ENCODE measurements at places on chromosomes 6 and 20.

DNA sequence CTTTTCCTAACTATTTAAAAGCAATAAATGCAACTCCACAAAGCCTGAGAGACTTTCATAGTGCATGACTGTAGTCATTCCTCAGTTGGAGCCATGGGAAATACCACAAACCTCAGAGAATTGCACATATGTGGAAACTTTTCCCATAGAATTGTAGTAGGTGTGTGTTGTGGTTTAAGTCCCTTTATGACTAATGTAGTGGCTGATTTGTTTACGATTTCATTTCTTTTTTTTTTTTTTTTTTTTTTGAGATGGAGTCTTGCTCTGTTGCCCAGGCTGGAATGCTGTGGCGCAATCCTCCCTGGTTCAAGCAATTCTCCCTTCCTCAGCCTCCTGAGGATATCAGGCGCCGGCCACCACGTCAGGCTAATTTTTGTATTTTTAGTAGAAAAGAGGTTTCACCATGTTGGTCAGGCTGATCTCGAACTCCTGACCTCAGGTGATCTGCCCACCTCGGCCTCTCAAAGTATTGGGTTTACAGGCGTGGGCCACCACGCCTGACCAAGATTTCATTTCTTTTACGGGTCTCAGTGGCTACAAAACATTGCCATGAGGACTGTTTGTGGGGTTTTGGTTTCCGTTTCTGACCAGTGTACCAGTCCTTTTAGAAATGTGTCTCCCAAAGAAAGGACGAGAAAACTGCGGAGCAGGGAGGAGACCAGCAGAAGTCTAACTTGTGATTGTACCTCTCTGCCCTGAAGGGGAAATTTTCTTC is 212.1 kb upstream of the MARCKS start:
- no peak for DNase-seq

- no peak for DNase-seq
Observed at GRCh38 chr6:42269553-42269952, 51.9 kb upstream of the MRPS10 start.

- no peak for DNase-seq
Observed at GRCh38 chr6:46411456-46412197, 79.6 kb downstream of the RCAN2 start.

GRCh38 chr6:760982-761955 is 68.3 kb upstream of the EXOC2 start:
- no peak for DNase-seq

GRCh38 chr6:31666337-31666965 is 571 bp downstream of the CSNK2B start:
- no peak for DNase-seq

DNA sequence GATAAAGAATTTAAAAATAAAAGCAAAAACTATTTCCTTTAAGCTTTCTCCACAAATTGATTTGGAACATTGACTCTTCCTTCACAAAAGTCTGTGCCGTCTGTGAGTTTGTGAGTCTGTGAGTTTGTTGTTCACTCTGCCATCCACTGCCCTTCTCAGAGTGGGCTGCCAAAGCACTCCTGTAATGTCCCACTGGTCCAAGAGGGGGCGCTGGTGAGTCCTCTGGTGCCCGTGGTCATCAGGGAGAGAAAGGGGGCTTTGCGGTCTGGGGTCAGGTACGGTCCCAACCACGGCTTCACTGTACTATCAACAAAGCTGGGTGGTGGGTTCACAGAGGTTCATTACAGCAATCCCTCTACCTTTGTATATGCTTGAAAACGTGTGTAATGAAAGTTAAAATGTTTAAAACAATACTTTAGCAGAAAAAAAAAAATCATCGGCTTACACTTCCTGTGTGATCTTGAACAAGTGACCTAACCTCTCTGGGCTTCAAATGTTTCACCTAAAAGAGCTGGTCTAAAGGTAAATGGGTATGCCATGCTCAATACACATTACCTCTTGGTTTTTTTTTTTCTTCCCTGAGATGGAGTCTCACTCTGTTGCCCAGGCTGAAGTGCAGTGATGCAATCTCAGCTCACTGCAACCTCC is 5.6 kb upstream of the ANKRD60 start:
- DNase-seq: no peak

DNA sequence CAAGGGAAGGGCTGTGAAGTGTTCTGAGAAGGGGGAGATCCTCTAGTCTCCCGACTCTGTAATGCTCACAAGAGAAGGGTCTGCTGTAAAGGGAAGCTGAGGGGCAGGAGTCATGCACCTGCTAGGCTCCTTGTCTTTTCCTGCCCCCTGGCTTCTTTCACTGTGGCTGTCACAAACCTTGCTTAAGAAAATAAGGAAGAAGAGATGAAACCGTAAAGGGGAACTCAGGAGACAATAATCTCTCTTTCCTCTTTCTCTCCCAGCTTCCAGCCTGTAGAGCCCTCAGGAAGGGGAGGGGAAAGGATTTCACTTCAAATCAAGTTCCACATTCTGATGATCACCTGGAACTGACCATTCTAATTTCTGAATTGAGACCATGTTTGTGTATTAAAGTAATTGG is 26.3 kb downstream of the SLC13A3 start:
- DNase-seq: no peak

GRCh38 chr6:34462551-34462971 is 3.3 kb upstream of the PACSIN1 start:
- DNase-seq: no peak

GRCh38 chr6:35833536-35833935 is 28.4 kb downstream of the LHFPL5 start:
- DNase-seq: no peak

DNA sequence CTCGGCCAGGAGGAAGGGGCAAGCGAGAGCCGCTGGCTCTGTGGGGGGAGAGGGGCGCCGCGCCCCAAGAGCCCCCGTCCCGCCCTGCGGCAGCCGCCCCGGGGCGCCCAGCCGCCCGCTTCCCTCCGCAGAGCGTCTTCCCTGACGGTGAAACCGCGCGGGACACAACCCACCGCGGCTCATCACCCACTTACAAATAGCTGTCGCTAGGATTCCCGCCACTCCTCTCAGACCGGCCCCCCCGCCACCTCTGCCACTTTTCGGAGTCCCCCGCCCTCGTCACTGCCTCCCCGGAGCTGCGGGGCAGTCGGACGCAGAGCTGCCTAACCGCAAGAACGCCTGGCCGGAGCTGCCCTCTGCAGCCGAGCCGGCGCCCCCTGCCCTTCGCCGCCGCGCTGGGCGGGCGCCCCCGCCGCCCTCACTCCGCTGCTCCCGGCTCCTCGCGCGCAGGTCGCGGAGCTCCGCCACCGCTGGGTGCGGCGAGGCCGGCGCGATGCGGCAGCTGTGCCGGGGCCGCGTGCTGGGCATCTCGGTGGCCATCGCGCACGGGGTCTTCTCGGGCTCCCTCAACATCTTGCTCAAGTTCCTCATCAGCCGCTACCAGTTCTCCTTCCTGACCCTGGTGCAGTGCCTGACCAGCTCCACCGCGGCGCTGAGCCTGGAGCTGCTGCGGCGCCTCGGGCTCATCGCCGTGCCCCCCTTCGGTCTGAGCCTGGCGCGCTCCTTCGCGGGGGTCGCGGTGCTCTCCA is at the start of gene SLC35D3:
Gene SLC35D3, plus strand, starts transcription at position 366 of the 749 bp plus-strand sequence. Its CDS starts 128 bp downstream, at position 494.
- DNase-seq: no peak

DNA sequence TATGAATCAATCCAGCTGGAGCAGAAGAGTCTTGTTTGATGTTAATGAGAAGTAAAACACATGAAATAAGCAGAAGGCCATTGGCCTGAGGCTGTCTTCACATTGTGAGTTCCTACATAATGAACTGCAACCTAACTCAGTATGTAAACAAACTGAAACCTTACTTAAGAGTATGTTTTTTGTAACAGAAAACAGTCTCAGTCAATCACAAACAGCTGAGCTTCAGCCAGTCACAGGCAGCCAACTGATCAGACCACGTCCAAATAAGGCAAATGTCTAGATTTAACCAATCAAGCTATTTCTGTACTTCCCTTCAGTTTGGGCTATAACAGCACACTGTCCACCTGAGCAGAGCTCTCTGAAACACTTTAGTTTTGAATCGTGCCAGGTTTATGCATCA is 234.7 kb downstream of the TRDN start:
- no peak for DNase-seq

DNA sequence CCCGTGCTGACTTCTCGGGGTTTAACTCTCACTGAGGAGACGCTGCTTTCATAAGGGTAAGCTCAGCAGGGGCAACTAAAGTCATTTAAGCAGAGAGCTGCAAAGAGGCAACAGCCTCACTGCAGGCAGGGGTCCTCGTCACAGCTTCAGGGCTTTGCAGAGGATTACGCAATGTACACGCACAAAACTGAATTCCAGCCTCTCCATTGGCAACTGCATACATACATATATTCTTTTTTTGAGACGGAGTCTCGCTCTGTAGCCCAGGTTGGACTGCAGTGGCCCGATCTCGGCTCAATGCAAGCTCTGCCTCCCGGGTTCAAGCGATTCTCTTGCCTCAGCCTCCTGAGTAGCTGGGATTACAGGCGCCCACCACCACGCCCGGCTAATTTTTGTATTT is 2.4 kb downstream of the GMEB2 start:
- DNase-seq: no peak

- no peak for DNase-seq
Observed at GRCh38 chr6:4271761-4272470, 136.5 kb upstream of the ECI2 start.

DNA sequence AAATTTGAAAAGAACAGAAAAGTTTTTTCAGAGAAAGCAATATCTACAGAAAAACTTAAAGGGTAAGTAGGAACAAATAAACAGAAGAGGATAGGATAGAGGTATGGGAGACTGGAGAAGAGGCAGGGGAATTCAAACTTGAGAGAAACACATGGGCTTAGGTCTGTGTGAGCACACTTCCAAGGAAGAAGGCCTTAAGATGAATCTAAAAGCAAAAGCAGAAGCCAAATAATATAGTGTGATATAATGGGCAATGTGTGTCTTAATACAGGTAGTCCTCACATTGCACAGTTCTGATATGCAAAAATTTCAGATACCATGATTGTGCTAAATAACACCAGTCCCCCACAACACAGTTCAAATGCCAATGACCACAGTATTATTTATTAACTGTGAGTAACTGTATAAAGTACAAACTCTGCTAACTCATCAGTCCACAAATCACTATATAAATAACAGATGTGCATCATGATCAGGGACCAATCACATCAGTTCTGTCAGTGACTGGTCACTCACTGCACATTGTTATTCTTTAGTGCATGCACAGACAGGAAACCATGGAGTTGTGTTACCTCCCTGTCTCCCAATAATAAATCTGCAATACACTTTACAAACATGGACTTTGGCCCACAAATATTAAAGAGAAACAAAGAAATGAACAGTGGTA is 18.6 kb downstream of the SNX14 start:
- DNase-seq: no peak

DNA sequence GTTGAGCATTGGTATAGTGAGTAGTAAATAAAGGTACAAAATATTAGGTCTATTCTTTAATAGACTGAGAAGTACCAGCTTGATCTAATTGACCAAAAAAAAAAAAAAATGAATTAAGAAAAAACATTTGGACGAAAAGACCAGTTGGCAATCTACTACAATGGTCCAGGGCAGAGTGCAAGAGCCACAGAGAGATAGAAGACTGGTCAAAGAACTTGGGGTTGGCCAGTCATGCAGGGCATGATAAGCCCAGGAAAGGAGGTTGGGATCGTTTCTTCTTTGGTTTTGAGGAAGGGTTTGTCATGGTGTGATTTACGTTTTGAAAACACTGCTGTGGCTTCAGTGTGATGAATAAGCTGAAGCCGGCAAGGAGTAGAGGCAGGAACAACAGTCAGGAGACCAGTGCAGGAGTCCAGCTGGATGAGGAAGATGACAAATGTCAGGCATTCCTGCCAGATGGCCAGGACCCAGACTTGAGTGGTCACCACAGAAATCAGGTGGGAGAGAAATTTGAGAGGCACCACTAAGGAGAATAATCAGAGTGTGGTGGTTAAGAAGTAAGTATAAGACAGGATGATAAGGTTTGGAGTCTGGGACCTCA is 14.0 kb downstream of the SMLR1 start:
- no peak for DNase-seq

- DNase-seq: no peak
Observed at GRCh38 chr6:113055061-113055460, 707.9 kb downstream of the RFPL4B start.

GRCh38 chr20:31604567-31605030 is 490 bp upstream of the ID1 start:
- DNase-seq: no peak

- no peak for DNase-seq
Observed at GRCh38 chr20:49318430-49319207, 40.8 kb upstream of the ZNFX1 start.

DNA sequence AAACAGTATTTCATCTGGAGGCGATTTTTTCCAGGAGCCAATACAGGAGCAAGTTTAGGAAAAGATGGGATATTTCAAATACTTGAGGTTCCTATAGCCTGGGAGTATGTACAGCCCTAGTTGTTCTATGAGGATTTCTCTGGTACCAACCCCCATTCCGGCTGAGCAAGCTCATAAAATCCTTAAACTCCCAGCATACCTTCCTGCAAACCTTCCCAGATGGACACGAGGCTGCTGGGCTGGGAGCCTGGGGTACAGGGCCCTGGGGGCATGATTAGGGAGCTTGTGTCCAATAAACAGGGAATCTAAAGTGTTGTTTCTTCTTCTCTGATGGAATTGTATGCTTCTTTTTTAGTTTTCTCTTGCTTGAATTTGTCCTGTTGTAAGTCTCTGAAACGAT is 1.5 kb downstream of the PRRC2A start:
- no peak for DNase-seq

DNA sequence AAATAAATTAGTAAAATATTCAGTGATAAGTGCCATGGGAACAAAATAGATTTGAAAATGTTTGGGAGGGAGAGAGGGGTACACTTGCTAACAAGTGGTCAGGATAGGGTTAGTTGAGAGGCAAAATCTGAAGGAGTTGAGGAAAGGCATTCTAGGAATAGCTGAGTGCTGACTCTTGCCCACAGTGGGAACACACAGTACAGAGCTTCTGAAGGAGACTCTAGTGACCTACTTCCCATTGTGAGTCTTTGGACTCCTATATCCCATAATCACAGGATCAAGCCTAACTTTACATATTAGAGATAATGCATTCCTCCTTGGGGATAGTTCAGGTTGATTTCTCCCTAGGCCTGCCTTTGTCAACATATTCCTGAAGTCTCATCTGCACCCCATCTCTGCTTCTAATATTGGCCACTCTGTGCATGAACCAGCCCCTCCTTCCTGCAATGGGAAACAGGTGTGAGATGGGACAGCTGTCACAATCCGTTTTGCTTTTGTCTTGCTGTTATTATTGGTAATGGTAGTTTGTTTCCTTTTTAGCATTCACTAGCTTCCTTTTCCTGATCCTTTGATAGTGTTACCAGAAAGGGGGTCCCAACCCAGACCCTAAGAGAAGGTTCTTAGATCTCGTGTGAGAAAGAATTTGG is 2.6 kb upstream of the TRIM38 start:
- DNase-seq: no peak

GRCh38 chr6:97026298-97026697 is 101.8 kb downstream of the KLHL32 start:
- DNase-seq: no peak

GRCh38 chr20:646107-646867 is 6.7 kb downstream of the SRXN1 start:
- no peak for DNase-seq

DNA sequence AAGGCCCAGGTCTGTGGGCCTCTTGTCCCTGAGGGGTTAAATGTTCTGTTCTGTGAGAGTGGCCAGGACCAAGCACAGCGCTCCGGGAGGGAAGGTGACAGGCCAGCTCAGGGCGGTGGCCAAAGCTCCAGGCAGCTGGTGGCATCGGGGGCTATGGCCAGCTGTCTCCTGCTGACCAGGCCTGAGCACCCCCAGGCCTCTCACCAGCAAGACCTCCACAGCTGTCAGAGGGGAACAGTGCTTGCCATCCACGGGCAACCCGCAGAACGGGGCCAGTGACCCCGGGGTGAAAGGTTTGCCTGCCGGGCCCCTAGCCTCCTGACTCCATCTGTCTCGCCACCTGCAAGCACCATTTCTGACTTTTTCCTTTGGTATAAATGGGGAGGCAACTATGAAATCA is 46.0 kb downstream of the EYA2 start:
- DNase-seq: no peak

Data from stimulated activated CD8-positive, alpha-beta memory T cell treated with anti-CD3 and anti-CD28 coated beads, Interleukin-15, amount 100 ng/mL, for 48 hours (primary cell).